ENCODE measurements at places on chromosomes 4 and X. TPM values are rescaled to one million over a fixed set of nuclear protein-coding genes. Genes with fewer than 3 reads are reported as not detected.

Gene TBC1D8B
- total RNA-seq = 4.3 TPM

Gene HTRA3
- total RNA-seq = not detected

Gene FRG2
- total RNA-seq = not detected

Gene PLAC8
- 0.48 TPM for total RNA-seq

Gene DDIT4L
- 1.2 TPM for total RNA-seq

Gene AWAT2
- not detected for total RNA-seq

Gene GPC3
- total RNA-seq = under 0.01 TPM

Gene PPP1R3F
- 3.2 TPM for total RNA-seq

Gene DCAF4L1
- 0.21 TPM for total RNA-seq

Gene CYBB
- total RNA-seq = under 0.01 TPM

Gene KIT
- total RNA-seq = not detected

Gene CT45A2
- not detected for total RNA-seq

All from tracheal epithelial cell (primary cell).